ENCODE measurements at places on chromosomes 11 and 22.
A peak's percentile ranks its signal among the peaks of the same experiment; 100 is the strongest.

GRCh38 chr11:45079075-45079444 is 67.4 kb upstream of the PRDM11 start:
- DNase-seq = no peak

- DNase-seq = no peak
Observed at GRCh38 chr22:29259253-29259899, 8.4 kb downstream of the RHBDD3 start.

DNA sequence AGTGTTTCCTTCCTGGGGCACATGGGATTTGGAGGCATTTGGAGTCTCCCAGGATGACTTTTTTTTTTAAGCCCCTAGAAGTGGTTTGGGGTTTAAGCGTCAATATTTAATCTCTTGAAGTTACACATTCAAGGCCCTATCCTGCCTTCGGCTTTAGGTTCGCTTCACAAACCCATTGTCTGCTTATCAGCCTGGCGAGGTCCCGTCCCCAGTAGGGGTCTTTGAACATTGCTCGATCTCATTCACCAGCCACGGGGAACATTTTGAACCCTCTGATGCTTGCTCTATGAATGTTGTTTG is 75.9 kb downstream of the KCNQ1 start:
- no peak for DNase-seq

DNA sequence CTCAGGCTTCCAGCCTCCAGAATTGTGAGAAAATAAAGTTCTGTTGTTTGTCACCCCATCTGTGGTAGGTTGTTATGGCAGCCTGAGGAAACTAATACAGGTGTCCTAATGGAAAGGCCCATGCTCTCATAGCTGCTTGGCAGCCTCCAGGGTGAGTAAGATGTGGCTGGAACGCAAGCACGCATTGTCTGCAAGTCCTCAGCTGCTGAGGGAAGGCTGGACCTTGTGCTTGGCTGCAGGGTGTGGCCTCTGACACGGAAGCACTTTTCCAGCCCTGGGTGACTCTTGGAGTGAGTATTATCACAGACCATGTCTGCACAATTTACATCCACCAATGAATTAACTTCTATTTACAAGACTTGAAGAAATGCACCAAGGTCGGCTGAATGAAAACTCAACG is 44.4 kb upstream of the BARX2 start:
- DNase-seq = no peak

DNA sequence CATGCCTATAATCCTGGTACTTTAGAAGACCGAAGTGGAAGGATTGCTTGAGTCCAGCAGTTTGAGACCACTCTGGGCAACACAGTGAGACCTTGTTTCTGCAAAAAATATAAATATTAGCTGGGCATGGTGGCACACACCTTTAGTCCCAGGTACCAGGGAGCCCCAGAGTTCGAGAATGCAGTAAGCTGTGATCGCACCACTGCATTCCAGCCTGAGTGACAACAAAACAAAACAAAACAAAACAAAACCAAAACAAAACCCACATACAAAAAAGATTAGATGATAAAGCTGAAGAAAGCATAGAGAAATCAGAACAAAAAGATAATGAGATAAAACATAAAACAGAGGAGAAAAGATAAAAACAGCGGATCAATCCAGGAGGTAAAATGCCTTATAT is 62.1 kb downstream of the TCF20 start:
- no peak for DNase-seq

- peak; percentile 60 for DNase-seq
Observed at GRCh38 chr22:28231441-28231840, 312.4 kb upstream of the PITPNB start.

DNA sequence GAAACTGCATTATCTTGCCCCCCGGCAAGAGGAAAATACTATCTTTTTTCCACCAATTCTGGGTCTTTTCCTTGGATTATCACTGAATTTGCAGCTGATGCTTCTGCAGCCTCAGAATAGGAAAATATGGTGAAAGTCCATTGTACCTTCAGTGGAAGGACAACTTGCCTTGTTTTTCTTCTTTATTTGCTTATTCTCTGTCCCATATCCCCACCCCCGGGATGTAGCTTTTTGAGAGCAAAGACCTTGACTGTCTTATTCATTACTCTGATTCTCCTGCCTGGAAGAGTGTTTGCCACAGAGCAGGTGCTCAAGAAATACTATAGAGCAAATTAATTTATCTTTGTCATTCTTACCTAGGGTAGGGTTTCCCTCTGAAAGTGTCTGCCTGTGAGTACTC is 29.5 kb downstream of the UBASH3B start:
- no peak for DNase-seq

- no peak for DNase-seq
Observed at GRCh38 chr11:71250523-71251150, 1.7 kb downstream of the SHANK2 start.

DNA sequence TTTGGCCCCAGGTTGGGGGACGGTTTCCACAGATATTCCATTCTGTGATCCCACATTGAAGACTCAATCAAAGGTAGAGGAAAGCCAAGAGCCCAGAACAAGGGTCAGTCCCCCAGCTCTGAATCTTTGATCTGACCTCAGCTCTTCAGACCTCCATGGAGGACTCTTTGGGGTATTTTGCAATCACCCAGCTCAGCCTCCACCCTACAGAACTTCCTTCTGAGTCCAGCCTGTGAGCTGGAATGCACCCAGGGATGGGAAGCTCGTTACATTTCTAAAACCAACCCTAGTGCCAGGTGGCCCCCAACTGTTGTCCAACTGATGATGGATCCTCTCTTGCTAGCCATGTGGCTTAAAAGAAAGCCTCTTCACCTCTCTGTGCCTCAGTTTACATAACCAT is 335.3 kb downstream of the MN1 start:
- DNase-seq = peak; percentile 17

DNA sequence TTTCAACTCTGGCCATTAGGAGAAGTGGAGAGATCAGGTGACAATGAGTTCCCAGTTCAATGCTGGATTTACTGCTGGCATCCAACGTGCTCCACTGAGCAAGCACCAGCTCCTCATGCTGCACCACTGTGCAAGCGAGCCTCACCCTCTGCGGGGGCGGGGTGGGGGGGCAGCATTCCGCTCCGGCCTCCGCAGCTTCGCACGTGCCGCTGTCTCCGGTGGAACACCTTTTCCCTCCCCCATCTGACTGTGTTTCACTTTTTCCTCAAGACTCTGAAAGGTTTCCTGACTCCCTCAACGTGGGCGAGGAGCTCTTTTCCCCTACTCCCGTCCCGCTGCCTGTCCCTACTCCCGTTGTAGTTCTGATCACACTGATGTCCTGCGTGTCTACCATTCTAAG is 835 bp upstream of the RHOD start:
- DNase-seq = no peak

GRCh38 chr11:19864141-19865140 is 151.8 kb downstream of the NAV2 start:
- DNase-seq = no peak

DNA sequence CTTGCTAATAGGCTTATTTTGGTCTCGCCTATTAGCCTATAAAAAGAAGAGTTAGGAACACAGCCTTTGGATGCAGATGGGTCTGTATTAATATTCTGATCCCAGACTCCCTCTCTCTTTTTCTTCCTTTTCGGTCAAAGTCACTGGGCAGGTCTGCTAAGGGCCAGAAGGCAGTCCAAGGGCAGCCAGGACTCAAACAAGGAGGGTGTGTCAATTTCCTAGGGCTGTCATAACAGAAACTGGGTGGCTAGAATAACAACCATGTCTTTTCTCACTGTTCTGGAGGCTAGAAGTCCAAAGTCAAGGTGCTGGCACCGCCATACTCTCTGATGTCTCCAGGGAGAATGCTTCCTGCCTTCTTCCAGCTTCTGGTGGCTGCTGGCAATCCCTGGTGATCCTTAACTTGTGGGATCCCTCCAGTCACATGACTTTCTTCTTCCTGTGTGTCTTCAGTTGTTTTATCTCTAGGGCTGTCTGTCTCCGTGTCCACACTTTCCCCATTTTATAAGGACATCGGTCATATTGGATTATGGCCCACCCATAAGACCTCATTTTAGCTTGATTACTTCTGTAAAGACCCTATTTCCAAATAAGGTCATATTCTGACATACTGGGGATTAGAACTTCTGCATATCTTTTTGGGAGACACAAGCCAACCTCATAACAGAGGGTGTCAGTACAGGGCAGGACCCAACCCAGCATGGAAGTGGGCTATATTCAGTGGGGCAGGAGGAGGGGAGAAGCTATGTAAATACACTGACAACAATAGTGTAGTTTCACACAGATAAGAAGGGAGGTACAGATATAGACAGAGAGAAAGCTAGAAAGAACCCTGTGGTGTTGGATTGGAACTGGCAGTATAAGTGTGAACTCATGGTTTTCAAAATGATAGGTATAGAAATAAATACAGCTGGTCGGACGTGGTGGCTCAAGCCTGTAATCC is 5.9 kb upstream of the CSF2RB start:
- DNase-seq = no peak

GRCh38 chr11:33701302-33702230 is 940 bp upstream of the C11orf91 start:
- peak; percentile 51 for DNase-seq

GRCh38 chr11:128349650-128350299 is 237.6 kb downstream of the ETS1 start:
- DNase-seq = no peak

GRCh38 chr11:27171376-27171958 is 130.9 kb downstream of the BBOX1 start:
- DNase-seq = no peak

- DNase-seq = no peak
Observed at GRCh38 chr11:2834503-2835273, 50.9 kb downstream of the CDKN1C start.

DNA sequence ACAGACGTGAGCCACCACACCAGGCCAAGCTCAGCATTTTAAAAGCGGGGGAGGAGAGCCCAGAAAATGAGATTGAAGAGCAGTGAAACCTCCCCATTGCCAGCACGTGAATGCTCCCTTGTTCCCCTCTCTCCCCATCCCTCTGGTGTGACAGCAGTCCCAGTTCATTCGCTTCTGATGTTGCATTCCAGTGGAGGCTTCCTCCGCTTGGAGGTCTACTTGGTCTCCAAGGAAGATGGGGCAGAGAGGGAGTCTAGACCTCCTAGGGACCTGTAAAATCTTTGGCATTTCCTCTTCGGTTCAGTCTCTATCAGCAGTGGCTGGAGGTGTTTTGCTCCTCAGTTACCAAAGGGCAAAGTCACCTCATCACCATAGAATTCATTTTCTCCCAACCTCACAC is 30.2 kb upstream of the EP300 start:
- no peak for DNase-seq

DNA sequence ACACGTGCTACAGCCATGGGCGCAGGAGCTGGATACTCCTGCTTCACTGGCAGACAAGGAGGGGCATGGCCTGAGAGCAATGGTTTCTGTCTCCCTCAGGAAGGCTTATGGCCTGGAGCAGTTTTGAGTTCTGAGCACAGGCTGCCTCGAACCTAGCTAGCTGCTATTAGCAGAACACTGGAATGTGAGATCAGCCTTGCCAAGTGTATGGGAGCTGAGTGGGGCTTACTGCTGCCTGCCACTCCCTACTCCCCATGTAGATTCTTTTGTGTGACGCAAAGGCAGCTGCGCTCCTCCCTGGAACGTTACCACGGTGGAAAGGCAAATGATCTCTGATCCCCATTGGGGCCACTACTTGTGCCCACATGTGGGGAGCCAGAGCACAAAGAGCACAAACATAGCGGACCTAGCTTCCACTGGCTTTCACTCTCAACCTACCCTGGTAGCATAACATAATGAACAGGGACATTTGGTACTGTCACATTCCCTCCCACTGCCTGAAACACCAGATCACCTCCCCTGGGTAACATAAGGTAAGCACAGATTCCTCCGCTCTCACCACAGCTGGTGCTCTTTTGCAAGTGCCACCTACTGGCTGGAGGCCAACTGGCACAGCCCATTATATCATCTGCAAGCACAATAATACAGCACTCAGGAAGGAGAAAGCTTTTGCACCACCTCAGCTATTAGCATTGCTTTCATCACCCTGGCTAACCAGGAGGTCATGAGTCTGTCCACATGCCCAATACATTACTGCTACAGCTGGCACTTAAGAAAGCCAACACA is 84.6 kb upstream of the GUCY1A2 start:
- DNase-seq = no peak

- no peak for DNase-seq
Observed at GRCh38 chr11:130436171-130436570, 7.8 kb upstream of the ADAMTS8 start.

DNA sequence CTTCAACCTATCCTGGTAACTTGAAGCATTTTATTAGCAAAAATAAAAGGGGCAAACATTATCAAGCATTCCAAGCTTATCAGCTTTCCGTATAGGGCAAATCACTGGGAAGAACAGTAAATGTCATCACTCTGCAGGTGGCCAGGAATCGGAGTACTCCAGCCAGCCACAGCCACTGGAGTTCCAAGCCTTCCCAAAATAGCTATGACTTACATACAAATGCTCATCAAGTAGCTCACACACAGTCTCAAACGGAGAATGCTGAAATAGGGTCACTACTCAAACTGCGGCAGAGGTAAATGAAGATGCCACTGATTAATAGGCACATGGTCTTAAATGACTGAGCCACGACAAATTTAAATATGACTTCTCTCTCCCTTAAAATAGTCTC is 2.1 kb downstream of the USP28 start:
- DNase-seq = no peak

DNA sequence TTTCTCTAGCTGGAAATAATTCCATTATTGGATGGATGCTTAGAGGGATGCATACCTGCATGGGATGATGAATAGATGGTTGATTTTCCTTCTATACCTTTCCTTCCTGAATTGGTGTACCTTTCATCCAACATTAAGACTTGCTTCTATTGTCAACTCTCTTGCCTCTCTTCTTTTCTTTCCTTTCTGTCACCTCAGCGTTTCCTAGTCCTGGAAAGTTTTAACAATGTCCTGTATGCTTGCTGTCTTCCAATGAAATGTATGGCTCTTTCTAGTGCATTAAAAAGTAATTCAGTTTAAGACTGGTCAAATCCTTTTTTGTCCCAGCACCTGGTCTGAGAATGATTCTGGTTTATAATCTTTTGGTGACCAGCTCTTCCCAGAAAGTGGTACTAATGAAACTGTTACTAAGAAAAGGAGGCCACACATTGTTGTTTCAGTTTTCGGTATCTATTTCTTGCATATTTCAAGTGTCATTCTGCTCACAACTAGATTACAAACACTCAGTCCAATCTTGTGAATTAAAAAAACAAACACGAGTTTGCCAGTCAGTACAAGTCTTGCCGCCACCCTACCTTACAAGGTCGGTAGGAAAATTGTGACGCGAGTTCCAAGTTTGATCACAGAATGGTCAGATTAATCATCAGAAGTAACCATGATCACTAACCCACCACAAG is 8.0 kb downstream of the POU2AF1 start:
- no peak for DNase-seq

GRCh38 chr22:44449061-44449682 is 48.9 kb downstream of the RTL6 start:
- DNase-seq = peak; percentile 92

DNA sequence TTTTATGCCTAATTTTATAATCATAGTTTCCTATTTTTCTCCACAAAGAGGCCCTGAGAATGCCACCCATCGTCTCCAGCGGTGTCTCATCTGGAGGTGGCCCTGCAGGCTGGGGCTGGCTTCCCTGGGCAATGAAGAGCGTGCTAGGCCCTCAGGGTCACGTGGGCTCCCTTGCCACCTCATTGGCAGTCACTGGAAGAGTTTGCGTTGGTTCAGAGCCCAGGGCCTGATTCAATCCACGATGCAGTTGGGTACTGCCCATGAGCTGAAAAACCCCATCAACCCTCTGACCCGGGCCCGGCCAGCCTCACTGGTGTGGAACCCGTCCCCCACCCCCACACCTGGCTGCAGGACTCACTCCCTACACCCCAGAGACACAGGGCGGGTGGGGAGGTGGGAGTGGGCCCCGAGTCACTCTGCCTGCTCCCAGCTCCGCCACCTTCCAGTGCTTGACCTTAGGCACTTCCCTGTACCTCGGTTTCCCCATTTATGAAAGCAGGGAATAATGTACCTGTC is 43.4 kb upstream of the A4GALT start:
- no peak for DNase-seq

GRCh38 chr11:114472661-114473060 is 33.4 kb downstream of the REXO2 start:
- DNase-seq = no peak
